ENCODE measurements at places on chromosomes 2 and 18.

GRCh38 chr2:99918389-99918788, 224.0 kb downstream of the AFF3 start:
- no peak for DNase-seq

DNA sequence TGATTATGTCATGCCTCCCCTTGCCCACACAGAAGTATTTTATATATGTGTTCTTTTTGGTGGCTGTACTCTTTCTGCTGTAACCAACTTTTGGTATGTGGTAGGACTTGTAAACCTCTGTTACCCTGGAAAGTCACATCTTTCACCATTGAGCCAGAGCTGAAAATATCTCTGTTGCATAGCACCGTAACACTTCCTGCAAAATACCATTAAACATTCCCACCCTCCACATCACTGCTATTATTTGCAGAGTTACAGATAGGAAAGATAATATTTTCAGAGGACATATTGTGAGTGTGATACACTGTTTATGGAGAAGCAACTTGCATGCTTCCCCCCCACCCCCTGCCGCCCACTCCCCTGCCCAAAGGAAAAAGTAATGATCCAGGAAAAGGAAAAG, 44.8 kb downstream of the CAB39 start:
- no peak for DNase-seq

- no peak for DNase-seq
Measured at GRCh38 chr18:28267276-28267675, 90.3 kb upstream of the CDH2 start.

DNA sequence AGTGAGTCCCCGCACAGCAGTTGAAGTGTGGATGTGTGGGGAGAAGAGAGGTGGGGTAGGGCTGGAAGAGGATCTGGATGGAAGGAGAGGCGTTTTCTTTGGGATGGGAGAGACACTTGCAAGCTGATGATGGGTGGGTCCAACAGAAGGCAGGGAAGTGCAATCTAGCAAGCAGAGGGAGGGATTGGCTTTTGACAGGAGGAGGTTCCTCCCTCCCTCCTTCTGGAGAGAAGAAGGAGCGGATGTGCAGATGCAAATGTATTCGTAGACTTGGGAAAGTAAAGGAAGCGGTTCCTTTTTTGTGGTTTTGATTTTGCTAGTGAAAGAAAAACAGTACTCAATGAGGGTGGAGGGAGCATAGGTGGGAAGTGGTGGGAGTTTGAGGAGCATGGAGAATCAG, 48.9 kb downstream of the LAMA3 start:
- DNase-seq, result no peak

GRCh38 chr2:17181051-17181752, 337.0 kb downstream of the RAD51AP2 start:
- no peak for DNase-seq

GRCh38 chr2:241568726-241569125, 10.2 kb downstream of the BOK start:
- no peak for DNase-seq
